Left renal pelvis (tissue), 4 donors: ENCODE measurements at places on chromosomes 5 and 9.

DNA sequence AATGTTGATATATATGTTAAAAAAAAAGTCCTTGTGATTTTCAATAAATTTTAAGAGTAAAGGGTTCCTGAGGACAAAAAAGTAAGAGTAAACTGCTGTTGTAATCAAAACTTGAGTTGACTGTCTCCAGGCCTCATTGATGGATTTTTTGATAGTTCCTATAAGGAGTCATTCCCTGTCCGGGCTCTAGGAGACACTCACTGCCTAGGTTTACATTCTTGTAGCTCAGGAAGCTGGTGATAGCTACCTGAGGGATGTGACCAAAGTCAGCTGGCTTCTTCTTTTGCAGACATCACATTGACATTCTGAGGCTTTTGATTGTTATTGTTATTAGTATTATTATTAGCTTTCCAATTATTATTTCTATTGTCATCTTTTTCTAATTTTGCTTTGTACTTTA, 116.5 kb upstream of the FBXL7 start:
- DNase-seq: no peak

GRCh38 chr9:32671333-32671732, 35.9 kb upstream of the TAF1L start:
- no peak for DNase-seq

DNA sequence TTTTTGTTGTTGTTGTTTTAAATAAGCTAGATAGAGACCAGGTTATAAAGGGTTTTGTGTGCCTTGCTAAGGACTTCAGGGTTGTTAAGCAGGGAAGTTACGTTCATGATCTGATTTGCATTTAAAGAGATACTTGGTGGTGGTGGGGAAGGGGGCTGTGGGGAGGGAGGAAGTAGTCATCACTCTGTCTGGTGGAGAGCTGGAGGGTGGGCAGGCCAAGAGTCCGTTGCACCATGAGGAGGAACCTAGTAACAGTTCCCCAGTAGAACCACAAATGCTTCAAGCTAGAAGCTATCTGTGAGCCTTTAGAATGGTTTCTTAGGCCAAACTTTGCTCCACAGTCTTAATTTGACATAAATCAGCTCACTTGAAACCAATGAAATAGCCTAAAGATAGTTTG, 18.7 kb upstream of the ROPN1L start:
- no peak for DNase-seq

DNA sequence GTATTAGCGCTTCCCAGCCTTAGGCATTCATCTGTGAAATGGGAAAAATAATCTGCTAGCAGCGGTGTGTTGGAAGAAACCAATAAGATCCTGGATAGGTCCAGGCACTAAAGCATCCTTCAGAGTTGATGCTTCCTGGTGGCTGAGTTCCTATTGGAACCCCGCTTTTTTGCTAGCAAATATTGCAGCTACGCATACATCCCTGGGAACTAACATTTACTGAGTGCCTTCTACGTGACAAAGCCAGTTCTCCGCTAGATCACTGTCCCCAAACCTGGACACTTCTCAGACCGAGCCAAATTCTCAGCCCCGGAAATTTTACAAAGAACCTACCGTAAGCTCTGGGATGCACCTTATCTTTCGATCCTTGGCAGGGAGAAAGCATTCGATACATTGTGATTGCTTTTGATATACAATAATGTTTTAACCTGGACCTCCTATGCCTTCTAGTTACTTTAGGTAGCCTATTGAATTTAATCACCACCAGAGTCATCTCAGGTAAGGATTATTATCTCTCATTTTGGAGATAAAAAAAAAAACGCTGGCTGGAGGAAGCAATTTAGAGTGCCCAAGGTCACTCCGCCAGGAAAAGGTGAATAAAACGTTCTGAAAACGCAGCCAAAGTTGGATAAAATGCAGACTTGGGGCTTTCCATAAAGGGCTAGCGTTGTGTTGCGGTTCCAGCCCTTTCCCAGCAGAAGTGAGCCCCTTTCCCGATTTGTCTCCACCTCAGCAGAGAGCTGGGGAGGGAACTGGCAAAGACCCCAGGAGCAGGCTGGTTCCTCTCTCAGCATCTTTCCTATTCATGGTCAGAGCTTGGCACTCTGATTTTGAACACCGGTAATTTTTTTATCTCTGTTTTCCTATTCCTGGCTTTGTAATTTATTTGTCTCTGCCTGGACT, 2.6 kb upstream of the MSX2 start:
- no peak for DNase-seq

DNA sequence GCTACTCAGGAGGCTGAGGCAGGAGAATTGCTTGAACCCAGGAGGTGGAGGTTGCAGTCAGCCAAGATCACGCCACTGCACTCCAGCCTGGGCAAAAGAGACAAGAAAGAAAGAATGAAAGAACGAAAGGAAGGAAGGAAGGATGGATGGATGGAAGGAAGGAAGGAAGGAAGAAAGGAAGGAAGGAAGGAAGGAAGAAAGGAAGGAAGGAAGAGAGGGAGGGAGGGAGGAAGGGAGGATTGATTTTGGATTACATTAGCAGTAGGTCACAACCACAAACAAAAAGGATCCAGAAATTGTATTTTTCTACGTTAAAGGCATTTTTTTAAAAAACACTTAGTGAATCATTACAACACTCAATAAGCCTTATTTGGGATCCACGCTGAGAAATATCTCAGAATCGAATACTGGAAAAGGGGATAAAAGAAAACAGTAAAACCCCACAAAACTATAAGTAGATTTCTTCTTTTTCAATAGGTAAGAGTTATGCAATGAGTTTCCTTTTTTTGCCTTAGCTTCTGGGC, 136.9 kb upstream of the FREM1 start:
- no peak for DNase-seq

GRCh38 chr5:61293071-61293470, 39.0 kb upstream of the ZSWIM6 start:
- no peak for DNase-seq

- DNase-seq: no peak
These were observed 17.7 kb downstream of the CAVIN4 start for GRCh38 chr9:100595391-100596199.
